Endodermal cell (in vitro differentiated cells): ENCODE measurements at places on chromosomes 13 and 19.

DNA sequence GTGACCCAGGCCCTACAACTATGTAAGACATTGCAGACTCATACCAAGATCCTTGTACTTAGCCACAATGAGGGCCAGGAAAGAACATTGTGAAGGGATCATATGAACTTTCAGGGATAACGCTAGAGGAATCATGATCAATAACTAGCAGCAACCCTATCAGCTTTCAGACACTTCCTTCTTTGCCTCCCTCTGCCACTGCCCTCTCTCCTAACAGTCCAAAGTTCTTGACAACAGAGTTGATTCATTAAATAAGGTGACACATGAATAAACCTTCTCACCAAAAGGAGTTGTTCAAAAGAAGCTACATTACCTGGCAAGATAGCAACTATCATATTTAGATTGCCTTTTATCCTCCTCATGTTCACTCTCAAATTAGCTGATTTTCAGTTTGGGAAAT, 272.2 kb upstream of the DACH1 start:
- no peaks in the 10 kb centered on the region for H3K4me1 ChIP-seq

DNA sequence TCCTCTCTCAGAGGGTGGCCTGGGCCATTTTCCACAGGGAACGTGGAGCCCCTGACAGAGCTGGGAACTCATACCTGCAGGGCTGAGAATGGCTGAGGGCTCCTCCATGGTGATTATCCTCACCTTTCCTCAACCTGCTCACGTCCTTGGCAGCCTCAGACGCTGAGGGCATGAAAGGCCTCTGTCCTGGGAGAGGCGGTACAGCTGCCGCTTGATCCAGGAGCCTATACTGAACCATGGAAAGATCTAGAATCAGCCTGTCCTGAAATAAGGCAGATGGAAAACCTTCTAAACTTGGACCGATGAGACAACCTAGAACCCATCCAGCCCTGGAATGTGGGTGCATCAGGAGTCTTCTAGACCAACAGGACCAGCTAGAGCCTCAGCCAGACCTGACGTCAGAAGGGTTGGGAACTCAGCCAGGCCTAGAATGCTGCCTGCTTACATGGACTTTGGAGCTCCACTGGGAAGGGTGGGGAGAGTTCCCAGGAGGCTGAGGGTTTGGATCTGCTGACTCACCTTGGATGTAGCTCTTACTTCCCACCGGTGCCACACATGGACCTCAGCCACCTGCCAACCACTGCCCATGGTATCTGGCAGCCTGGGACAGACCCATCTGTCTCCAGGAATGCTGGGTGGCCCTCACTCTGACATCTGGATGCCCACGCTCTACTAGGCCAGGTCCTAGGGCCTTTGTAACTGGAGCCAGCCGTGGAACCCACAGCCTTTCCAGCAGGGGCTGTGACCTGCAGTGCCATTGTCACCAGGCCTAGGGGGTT, 7.5 kb downstream of the KCTD15 start:
- no peak overlapping the region for H3K27ac ChIP-seq
- peaks cover 22% of the 10 kb centered on the region for H3K4me1 ChIP-seq
- no peaks in the 10 kb centered on the region for H3K27me3 ChIP-seq
- DNase-seq: no peak

- no peaks in the 10 kb centered on the region for H3K27me3 ChIP-seq
- no peaks in the 10 kb centered on the region for H3K36me3 ChIP-seq
- DNase-seq: peak; percentile 42
- H3K4me3 ChIP-seq: no peak overlapping the region
- H3K4me1 ChIP-seq: no peaks in the 10 kb centered on the region
- no peak overlapping the region for H3K27ac ChIP-seq
Observed at GRCh38 chr13:81382246-81382645, 1041.3 kb upstream of the SPRY2 start.

DNA sequence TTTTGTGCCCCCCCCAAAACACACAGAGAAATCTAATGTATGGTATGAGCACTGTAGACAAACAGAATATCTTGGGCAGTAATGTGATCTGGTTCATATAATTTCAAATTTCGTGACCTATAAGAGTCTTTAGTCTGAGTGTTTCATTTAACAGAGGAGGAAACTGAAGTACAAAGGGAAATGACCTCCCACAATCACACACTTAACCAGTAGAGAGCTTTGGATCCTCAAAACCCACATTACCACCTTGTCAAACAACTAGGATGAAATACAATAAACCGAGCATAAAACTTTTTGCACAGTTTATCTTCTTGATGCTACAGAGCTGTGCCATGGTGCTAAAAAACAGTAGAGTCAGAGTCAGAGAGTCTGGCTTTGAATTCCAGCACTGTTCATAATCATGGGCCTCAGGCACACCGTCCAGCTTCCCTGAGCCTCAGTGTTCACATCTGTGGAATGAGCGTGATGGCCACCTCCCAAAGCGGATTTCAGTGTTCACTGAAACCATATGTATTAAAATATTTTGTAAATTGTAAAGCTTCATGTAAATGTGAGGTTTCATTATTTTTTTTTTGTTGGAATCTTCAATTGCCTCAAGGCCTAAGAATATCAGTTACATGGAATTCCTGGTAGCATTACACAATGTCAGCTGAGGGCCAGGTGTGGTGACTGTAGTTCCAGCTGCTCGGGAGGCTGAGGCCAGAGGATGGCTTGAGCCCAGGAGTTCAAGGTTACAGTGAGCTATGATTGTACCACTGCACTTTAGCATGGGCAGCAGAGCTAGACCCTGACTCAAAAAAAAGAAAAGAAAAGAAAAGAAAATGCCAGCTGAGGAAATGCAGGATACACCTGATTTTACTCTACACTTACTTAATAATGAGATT, 126.4 kb upstream of the FRY start:
- H3K36me3 ChIP-seq: no peaks in the 10 kb centered on the region
- no peak overlapping the region for H3K27ac ChIP-seq
- peaks cover 23% of the 10 kb centered on the region for H3K4me1 ChIP-seq
- no peak for DNase-seq
- H3K27me3 ChIP-seq: no peaks in the 10 kb centered on the region

- peaks cover 5% of the 10 kb centered on the region for H3K27me3 ChIP-seq
- no peak overlapping the region for H3K4me3 ChIP-seq
- no peak for DNase-seq
- H3K27ac ChIP-seq: no peak overlapping the region
Observed at GRCh38 chr19:41799444-41800000, 3.1 kb downstream of the CEACAM3 start.

GRCh38 chr19:50580970-50581634, 12.9 kb upstream of the LRRC4B start:
- no peaks in the 10 kb centered on the region for H3K27me3 ChIP-seq
- H3K27ac ChIP-seq: no peak overlapping the region
- no peaks in the 10 kb centered on the region for H3K36me3 ChIP-seq
- no peak for DNase-seq
- H3K4me3 ChIP-seq: no peak overlapping the region

DNA sequence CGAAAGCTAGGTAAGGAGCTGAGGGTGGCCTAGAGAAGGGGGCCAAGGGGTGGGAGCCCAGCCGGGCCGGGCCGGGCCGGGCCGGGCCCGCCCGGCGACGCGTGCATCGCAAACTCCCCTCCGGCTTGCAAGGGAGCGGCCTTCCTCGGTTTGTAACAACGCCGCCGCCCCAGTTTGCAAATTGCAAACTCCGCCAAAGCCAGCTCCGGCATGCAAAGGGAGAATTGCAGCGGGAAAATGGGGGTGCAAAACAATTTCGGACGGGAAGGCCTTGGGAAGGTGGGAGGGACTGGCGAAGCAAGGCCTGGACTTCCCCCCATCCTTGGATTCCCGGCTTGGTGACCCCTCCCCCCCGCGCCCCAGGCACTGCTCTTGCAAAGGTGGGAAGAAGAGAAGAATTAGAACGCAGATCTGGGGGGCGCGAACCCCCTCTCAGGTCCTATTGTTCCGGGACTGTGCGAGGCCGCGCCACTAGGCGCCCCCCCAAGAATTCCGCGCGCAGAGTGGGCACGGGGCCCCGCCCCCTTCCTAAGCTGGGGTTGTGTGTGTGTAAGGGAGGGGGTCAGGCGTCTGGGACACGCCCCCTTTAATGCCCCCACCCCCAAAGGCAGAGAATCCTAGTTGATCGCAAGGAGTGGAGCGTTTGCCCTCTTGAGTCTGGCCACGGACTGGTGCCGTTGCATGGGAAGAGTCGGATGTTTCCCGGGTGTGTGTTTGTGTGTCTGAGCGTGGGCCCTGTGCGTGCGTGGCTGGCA, 926 bp downstream of the PRR12 start:
- H3K4me3 ChIP-seq: peak overlapping the region; percentile 98
- H3K36me3 ChIP-seq: peaks cover 14% of the 10 kb centered on the region
- H3K27me3 ChIP-seq: no peaks in the 10 kb centered on the region

DNA sequence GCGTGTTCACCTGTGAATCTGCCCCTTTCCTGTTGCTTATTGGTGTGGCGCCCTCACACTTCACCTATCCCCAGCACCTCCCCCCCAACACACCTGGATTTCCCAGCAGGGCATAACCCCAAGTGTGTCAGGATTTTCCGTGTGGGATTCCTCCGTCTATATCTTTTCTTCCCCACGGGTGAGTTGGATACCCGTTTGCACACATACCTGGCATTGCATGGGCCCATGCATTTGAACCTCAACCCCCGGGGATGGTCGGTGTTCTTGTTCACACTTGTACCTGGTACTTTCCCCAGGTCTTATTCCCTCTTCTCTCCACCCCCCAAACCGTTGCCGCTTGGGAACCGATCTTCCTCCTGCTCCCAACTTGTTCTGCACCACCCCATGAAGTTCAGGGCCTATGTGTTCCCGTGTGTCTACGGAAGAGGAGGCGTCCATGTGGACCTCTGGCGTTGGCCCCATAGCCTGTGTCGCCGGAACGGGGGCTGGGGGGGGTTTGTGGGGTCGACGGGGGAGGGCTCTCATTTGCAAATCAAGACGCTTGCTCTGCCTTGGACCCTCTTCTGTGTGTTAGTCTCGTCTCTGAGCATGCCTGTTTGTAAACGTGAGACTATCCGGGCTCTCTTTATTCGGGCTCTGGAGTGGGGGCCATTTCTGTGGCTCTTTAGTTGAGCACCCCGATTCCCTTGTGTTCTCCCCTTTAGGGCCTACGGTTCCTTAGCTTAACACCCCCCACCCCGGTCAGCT, 1.7 kb downstream of the PRR12 start:
- peak overlapping the region; percentile 98 for H3K4me3 ChIP-seq
- peak overlapping the region; percentile 72 for H3K27ac ChIP-seq
- peaks cover 17% of the 10 kb centered on the region for H3K36me3 ChIP-seq
- DNase-seq: peak; percentile 83
- H3K4me1 ChIP-seq: no peaks in the 10 kb centered on the region
- H3K27me3 ChIP-seq: no peaks in the 10 kb centered on the region

GRCh38 chr19:38666663-38667511, 19.4 kb downstream of the ACTN4 start:
- peaks cover 61% of the 10 kb centered on the region for H3K4me1 ChIP-seq
- peak overlapping the region; percentile 86 for H3K27ac ChIP-seq

DNA sequence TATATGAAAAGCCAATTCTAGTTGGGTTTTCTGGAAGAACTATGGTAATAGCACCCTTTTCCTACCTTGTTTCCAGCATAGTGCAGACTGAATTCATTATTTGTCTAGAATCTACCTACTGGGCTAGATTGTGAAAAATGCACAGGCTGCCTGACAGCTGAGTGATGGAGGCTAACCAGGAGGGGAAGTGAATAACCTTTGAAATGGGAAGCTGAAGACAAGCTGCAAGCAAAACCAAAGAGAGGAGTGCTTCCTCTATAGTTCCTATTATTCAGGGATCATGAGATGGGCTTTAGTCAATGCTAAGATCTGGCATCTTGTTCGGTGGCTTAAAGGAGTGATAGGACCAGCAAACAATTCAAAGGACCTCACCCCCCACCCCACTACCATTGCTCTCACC, 26.9 kb downstream of the MZT1 start:
- no peak overlapping the region for H3K4me3 ChIP-seq
- H3K27ac ChIP-seq: no peak overlapping the region
- H3K27me3 ChIP-seq: no peaks in the 10 kb centered on the region

DNA sequence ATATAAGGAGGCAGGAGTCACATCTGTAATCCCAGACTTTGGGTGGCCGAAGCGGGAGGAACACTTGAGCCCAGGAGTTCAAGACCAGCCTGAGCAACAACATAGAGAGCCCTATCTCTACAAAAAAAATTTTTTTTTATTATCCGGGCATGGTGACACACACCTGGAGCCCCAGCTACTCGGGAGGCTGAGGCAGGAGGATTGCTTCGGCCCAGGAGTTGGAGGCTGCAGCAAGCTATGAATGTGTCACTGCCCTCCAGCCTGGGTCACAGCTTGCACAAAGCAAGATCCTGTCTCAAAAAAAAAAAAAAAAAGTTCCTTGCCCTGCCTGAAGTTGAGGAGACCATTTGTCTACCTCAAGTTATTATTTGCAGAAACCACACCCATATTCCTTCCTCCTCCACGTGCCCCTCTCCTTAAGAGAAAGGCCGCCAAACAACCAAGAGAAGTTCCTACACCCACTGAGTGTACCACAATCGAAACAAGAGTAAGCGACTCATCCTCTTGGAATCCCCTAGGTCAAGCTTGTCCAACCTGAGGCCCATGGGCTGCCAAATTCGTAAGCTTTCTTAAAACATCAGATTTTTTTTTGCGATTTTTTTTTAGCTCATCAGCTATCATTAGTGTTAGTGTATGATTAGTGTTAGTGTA, 2.2 kb downstream of the ABCC4 start:
- H3K27me3 ChIP-seq: peaks cover 10% of the 10 kb centered on the region
- DNase-seq: no peak
- peaks cover 5% of the 10 kb centered on the region for H3K4me1 ChIP-seq
- peak overlapping the region; percentile 85 for H3K4me3 ChIP-seq
- H3K36me3 ChIP-seq: peaks cover 9% of the 10 kb centered on the region

- no peak for DNase-seq
- no peaks in the 10 kb centered on the region for H3K36me3 ChIP-seq
- no peaks in the 10 kb centered on the region for H3K27me3 ChIP-seq
- no peak overlapping the region for H3K4me3 ChIP-seq
Observed at GRCh38 chr19:4164262-4164661, 10.8 kb downstream of the CREB3L3 start.

DNA sequence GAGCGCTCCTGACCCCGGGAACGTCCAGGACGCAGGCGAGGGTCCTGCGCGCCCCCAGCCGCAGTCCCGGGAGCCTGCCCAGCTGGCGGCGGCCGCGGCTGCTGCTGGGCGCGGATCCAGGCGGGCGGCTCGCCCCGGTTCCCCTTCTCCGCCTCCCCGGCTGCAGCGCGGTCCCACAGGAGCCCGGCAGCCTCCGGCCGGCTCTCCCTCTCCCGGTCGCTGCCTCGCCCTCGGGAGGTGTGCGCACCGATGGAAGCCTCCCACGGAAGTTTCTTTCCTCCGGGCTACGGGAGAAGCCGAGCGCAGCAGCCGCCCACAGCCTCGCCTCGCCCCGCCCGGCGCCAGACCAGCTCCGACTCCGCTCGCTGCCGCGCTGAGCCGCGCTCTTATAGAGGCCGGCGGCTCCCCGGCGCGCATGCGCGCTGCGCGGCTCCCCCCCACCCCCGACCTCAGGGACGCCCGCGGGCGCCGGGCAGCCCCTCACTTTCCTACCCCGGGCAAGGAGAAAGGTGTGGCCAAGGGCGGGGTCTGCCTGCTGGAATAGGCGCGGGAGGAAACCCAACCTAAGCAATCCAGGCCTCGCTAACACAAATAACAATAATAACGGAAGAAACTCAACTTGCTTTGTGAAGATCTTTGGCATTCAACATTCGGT, at the start of gene SHISA2:
TSS of gene SHISA2 (minus strand) at position 360 of the 655 bp plus-strand sequence. CDS start 1,041 bp downstream, outside the sequence.
- no peaks in the 10 kb centered on the region for H3K4me1 ChIP-seq
- H3K27me3 ChIP-seq: peaks cover 13% of the 10 kb centered on the region
- H3K27ac ChIP-seq: no peak within 1 kb of the TSS
- peak; percentile 90 for DNase-seq

GRCh38 chr19:5956728-5957127, 21.2 kb downstream of the RANBP3 start:
- peaks cover 5% of the 10 kb centered on the region for H3K36me3 ChIP-seq
- H3K27ac ChIP-seq: no peak overlapping the region
- no peak for DNase-seq
- H3K4me3 ChIP-seq: no peak overlapping the region
